NCI-H2081 treated with DMSO at 0.1 percent for 48 hours (cell line): ENCODE measurements at places on chromosomes 2 and 18.

GRCh38 chr2:221671515-221671914 lies 99.4 kb upstream of the EPHA4 start:
- no peak for DNase-seq

GRCh38 chr2:144320491-144320890 lies 199.4 kb downstream of the ZEB2 start:
- no peak for DNase-seq

DNA sequence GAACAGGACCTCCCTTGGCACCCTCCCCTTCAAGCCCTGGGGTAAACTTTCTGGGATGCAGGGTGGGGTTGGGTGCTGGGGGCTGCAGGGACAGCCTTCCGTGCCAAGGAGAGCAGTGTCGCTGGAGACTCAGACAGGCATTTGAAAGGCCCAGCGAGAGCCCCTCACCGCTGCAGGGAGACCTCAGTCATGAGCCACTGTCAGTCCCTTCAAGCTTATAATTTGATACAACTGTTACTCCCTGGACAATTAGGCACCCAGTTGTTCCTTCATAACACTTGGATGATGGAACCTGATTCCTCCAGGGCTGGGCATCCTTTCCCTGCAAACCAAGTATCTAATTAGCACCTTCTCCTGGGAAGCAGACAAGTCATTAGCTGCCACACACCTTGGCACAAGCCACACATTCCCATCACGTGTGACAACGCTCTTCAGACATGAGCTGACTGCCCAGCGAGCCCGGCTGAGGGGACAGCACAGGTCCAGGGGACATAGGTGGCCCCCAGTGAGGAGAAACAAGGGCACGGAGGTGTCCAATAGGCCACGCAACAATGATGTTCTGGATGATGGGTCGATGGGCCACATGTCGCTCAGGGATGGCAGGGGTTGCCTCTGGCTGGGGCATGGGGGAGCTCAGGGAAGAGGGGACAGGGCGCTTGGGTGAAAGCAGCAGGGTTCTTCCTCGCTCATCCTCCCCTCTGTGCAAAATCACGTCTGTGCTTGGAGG lies 59.6 kb downstream of the KCNF1 start:
- no peak for DNase-seq

GRCh38 chr2:109446278-109447131 lies 167.3 kb downstream of the SEPTIN10 start:
- DNase-seq = no peak

- DNase-seq = no peak
These were observed 59.2 kb downstream of the METTL4 start for GRCh38 chr18:2512059-2512458.

DNA sequence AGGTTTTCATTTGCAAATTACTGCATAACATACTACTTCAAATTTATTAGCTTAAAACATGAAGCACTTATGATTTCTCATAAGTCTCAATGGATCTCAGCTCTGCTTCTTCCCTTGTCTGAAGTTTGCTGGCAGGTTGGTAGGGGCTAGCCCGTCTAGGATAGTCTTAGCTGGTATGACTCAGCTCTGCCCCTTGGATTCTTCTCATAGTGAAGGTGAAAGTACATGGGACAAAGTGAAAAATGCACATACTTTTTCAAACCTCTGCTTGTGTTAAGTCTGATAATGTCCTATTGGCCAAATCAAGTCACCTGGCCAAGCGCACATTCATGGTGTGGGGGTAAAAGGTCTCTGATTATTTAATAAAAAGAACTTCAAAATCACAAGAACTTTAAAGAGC lies 184.8 kb upstream of the VWC2L start:
- DNase-seq = no peak
